ENCODE measurements at places on chromosomes 4 and X.

- no peak for DNase-seq
Observed at GRCh38 chr4:129146639-129147038, 50.7 kb downstream of the C4orf33 start.

DNA sequence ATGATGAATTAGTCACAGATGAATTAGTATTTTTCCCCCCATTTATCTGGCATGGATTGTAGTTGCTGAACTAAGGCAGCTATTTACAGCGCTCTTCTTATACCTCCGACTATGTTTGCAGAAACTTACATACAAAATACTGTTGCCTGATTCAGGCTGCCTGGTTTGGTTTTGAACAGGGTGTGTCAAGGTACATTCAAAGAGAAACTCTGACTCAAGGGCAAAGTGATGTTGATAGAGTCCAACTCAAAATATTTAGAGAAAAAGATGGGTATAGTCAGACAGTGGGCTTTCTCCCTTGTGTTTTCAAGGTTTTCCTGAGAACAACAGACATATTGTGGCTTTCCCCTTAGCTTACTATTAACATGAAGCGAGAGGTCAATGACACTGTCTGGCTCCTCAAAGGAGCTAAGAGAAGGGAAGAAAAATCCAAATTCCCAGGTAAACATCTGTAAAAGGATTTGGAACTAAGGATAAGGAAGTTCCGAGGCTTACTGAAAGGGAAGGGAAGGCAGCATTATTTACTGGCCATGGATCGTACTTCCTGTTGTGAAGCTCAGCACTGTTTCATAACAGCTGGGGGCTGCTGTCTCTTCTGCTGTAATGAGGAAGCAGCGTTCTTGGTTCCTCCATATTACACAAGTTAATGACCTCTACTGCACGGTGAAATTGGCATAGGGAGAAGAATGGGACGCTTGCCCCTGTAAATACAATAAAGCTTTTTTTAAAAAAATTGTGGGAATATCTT is 30.9 kb downstream of the FAM9C start:
- DNase-seq, result no peak

DNA sequence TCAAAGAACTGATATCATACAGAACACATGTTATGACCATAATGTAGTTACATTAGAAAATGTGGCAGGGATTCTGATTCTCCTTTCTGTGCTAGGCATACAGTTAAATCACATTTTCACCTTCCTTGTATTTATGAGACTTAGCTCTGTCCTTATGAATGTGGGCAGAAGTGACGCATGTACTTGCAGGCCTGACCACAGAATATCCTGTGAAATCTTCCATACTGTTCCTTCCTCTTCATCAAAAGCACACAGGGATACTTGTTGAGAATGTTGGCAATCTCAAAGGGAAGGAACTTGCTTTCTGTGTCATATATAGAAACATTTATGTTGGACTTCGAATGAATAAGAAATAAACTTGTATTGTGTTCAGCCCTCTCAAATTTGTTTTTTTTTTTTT is 17.2 kb upstream of the MYOZ2 start:
- DNase-seq, result no peak

DNA sequence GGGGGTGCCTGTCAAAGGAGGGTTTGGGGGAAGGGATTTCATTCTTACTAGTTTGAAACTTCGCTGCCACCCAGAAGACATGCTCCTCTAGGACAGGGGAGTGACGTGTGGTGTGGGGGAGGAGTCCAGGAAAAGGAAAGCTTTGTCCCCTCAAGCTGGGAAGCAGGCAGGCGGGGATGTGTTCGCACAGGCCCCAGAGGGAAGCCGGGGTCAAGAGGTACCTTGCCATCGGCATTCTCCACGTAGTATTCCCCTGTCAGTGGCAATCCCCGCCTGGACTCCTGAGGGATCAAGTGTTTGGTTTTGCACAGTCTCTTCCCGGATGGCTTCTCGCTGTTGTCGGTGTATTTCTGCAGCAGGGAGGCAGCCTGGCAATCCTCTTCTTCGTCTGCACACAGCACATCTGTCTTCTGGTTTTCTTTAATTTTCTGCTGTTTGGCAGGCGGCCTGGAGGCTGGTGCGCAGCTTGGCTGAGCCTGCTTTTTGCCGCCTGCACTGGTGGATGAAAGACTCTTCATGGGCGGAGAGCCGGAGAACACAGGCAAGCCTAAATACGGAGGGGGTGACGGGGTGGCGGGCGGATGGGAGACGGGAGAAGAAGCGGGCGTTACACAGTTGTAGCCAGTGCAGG is 35.1 kb downstream of the BCOR start:
- no peak for DNase-seq

GRCh38 chrX:104522386-104522785 is 43.6 kb upstream of the IL1RAPL2 start:
- no peak for DNase-seq

DNA sequence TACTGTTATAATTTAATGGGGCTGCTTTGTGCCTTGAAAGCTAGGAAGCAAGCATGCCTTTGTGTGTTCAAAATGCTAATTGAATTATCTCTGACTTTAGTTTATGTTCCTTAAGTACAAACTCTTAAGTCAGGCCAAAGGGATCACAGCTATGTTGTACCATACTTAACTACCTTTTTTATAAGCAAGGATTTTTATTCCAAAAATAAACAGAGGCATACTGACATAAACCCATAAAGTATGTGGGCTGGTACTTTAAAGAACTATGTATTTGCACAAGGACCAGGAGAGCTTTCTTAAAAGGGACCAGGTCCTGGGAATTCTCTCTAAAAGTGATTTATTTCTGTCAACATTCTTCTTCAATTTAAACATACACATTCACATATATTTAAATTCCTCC is 57.8 kb upstream of the HCCS start:
- no peak for DNase-seq

GRCh38 chrX:42017971-42018370 is 94.6 kb upstream of the CASK start:
- DNase-seq, result no peak

- DNase-seq, result no peak
Observed at GRCh38 chr4:145795521-145795920, 115.6 kb downstream of the C4orf51 start.

DNA sequence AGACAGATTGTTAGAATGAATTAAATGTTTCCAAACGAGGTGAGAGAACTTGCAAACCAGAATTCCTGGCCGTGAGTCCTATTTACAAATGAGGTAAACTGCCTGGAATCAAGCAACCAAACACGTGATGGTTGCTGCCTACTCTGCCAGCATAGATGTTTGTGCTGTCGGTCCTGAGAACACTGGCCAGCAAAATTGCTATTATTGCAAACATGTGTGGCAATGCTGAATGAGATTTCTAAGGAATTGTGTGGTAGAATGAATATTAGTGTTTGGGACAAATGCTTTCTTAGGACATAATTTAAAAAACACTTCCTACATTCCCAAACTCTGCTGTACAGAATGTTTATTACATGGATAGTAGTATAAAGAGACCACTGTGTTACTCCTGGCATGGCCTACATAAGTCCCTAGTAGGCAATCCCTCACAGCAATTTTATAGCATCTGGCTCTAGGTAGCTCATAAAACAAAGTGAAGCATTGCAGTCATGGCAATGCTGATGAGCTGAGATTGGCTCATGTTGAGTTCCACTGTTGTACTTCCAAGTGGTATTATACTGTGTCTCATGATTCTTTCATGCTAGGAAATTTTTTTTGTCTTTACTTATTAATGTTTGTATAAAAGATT is 605.2 kb upstream of the EPHA5 start:
- DNase-seq, result no peak

DNA sequence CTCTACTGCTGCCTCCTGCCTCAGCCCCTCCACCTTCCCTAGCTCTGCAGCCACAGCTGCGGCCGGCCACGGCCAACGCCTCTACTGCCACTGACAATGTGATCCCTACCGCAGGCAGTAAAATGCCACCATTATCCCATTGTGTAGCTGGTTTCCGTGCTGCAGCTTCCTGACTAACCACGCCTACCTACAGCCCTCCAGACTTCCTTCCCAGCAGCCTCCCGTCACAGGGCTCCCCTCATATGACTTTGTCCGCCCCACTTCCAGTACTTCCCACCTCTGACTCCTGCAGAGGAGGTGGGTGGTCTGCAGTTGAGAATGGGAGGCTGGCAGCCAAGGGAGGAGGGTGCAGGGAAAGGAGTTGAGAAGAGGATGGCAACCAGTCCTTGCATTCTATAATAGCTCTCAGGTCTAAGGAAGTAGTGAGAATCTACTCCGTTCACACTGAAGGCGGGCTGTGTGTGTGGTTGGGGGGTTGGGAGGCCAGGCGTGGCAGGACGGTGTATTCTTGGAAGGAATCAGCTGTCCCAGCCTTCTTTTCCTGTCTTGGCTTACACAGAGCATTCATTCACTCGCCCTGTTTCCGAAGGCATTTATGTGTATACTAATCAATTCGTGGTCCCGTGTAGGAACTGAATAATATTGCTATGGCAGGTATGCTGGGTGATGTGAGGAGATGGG is 33.1 kb upstream of the USP51 start:
- no peak for DNase-seq

DNA sequence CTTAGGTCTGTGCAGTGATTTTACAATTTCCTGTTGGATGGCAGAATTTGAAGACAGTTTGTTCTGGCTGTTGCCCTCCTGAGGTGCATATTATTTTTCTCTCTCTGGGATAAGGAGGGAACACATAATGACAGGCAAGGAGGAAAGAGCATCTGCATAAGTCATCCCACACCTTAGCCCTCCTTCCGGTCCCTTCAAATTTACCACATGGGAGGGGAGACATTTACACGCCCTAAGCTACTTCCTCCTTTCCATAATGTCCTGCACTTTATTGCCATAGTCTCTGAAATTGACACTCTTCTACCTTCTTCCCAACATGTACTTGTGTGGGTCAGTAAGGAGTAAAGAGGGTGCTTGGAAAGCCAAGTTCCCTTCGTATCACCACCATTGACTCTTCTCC is 13.9 kb downstream of the SMPX start:
- DNase-seq, result no peak

GRCh38 chr4:113634081-113634969 is 127.2 kb downstream of the CAMK2D start:
- DNase-seq, result no peak

DNA sequence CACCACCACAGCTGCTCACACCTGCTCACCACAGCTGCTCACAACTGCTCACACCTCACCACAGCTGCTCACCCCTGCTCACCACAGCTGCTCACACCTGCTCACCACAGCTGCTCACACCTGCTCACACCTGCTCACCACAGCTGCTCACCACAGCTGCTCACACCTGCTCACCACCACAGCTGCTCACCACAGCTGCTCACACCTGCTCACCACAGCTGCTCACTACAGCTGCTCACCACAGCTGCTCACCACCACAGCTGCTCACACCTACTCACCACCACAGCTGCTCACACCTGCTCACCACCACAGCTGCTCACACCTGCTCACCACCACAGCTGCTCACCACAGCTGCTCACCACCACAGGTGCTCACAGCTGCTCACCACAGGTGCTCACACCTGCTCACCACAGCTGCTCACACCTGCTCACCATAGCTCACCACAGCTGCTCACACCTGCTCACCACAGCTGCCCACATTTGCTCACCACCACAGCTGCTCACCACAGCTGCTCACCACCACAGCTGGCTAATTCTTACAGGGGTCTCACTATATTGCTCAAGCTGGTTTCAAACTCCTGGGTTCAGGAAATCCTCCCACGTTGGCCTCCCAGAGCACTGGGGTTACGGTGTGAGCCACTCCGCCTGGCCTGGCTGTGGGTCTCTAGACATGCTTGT is 30.4 kb upstream of the CPLX1 start:
- no peak for DNase-seq

DNA sequence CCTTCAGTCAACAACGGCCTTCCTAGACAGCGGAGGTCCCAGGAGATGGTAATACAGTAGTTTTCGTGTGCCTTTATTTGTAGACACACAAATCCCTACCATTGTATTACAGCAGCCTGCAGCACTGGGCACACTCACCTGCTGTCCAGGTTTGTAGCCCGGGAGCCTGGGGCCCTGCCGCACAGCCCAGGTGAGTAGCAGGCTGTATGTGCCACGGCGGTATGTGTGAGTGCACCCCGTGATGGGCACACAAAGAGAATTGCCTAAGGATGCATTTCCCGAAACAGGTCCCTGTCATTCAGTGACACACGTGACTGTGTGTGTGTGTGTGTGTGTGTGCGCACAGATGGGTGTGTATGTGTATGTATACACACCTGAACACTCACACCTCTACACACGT is 8.1 kb upstream of the SLC25A6 start:
- no peak for DNase-seq

GRCh38 chr4:27844376-27844775 is 983.7 kb downstream of the STIM2 start:
- no peak for DNase-seq

DNA sequence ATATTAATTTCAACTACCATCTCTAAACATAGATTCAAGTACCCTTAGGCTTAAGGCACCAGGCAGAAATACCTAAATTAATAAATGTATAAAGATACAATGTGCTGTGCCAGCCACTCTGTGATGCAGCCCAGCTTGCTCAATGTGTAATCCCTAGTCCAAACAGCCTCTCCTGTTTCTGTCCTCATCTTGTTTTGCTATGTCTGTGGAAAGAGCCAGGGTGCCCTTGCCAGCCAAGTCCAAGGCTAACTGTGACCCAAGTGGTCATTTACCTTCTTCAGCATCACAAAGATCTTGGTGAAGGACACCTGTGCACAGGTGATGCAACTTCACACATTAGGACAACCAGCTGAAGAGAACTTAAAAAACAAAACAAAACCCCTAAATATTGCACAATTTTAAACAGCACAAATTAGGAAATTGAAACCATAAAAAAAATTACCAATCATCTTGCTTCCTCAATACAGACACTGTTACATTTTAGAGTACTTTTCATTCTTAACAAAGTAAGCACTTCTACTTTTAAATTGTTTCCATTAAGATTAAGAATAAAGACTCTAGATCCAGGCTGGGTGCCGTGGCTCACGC is 89.6 kb downstream of the C4orf51 start:
- DNase-seq, result no peak

DNA sequence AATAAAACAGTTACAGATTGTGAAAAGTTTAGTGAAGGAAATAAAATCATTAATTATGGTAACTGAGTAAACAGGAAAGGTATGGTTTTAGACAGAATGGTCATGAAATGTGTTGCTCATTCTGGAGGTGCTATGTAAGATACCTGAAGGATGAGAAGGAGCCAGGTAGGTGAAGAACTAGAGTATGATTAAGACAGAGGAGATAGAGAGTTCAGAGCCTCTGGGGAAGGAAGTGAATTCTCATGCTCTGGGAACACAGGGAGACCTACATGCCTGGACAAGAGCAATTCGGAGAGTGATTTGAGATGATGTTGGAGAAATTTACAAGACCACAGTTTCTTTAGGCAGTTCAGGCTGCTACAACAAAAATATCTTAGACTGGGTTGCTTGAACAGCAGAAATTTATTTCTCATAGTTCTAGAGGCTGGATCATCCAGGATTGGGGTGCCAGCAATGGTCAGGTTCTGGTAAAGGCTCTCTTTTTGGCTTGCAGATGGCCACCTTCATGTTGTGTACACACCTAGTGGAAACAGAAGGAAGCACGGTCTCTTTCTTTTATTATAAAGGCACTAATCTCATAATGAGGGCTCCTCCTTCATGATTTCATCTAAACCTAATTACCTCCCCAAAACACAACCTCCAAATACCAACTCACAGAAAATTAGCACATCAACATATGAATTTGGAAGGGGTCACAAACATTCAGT is 1416.1 kb downstream of the PCDH7 start:
- DNase-seq, result no peak
